Right lung (tissue), 10 donors: ENCODE measurements at places on chromosomes 3 and 15.

DNA sequence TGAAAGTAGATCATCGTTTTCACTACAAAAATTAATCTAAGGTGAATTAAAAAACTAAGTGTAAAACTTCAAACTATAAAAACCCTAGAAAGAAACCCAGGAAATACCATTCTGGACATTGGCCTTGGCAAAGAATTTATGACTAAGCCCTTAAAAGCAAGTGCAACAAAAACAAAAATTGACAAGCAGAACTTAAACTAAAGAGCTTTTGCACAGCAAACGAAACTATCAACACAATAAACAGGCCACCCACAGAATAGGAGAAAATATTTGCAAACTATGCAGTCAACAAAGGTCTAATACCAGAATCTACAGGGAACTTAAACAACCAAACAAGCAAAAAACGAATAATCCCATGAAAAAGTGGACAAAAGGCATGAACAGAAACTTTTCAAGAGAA lies 302.0 kb downstream of the CHST2 start:
- DNase-seq, result no peak

DNA sequence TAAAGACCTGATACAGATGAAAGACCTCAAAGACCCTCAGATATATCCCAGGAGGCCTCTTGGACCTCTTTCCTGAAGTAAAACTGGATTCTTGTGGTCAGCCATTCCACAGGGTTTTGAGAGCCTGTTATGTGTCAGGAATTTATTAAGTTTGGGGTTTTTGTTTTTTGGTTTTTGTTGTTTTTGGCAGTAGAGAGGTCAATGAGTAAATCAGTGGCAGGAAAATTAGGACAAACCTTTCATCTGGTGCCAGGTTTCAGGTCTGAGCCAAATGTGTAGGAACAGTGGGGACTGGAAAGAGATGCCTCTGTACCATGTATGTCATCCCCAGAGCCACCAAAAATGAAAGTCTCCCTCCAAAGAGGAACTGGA lies 520.4 kb upstream of the MDFIC2 start:
- no peak for DNase-seq

DNA sequence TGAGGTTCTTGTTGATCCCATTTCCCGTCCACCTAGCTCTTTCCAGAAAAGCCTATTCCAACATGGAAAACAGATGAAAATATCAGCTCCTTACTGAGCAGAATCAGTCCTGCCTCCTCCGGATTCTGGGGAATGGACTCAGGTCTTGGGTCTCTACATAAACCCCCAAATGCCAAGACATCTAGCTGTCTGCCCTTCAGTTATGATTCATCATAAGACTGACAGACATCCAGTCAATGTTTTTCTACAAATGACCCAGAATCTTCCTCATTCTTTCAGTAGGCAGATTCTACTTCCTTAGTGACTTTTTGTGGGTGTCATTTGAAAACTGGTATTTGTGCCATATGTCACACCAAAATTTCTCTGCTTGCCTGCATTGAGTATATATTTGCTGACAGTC lies 103.0 kb upstream of the TGFBR2 start:
- no peak for DNase-seq

GRCh38 chr3:44955917-44956316 lies 20.1 kb downstream of the ZDHHC3 start:
- no peak for DNase-seq

DNA sequence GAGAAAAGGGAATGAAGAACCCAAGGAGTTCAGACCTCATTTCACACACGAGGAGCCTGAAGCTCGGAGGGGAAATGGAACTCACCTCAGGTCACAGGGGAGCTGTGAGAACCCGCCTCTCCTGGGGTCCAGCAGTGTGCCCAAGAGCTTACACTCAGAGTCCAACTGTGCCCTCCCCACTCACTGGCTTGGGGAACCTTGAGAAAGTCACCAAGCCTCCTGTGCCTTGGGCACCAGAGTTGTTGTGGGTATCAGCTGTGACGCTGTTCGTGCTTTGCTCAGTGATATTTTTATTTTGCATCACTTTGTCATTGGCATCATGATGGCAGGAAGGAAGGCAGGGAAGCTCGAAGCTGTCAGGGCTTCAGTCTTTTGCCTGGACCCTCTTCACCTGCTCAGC lies 83.4 kb downstream of the TLE3 start:
- no peak for DNase-seq

GRCh38 chr15:90190606-90191343 lies 10.4 kb upstream of the SEMA4B start:
- DNase-seq, result no peak

DNA sequence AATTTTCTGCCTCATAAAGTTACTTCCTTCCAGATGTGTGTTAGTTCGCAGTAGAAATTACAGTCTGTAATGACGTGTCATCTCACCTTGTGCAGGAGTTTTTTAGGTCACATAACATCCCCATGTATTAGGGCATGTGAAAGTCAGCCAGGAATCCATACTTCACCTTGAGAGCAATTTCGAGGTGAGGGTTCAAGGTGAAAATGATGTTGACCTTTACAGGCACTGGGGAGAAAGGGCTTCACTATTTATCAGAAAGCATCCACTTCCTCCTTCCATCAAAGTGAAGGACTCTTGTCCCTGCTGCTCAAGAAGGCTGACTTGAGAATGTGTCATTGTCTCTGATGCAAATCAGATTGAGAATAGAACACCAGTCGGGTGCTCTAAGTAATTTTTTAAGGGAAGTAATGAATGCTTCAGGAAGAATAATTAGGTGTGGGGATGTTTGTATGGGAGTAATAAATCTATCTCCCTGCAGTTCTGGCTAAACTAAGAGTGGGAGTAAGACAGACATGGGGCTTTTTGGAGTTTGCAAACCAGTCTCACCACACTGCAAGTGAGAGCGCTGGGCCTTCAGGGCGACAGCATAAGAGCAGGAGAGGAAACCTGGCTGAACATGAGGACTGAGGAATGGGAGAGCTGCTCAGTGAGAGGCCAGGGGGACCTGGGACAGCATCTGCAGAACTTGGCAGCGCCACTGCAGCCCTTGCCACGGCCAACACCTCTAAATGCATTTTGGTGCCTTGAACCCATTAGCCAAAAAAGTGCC lies 85.9 kb upstream of the IL12A start:
- no peak for DNase-seq

GRCh38 chr3:69359339-69359893 lies 26.5 kb downstream of the FRMD4B start:
- no peak for DNase-seq

DNA sequence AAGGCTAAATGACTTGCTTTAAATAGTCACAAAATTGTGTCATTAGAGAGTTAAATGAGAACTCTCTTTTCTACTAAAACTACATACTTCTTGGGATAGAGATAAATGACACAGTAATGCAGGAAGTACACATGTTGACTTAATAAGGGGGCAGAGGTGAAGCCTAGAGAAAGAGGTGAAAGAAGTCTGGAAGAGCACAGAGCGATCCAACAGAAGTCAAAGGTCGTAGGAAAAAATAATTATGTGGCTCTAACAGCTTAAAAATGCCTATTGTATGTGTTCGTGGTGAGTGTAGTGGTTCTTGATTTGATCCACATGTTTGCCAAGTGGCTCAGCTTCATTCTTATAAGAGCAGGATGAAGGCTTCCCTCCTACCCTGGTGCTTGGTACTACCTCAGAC lies 61.7 kb downstream of the TMEM212 start:
- DNase-seq, result peak; percentile 16

DNA sequence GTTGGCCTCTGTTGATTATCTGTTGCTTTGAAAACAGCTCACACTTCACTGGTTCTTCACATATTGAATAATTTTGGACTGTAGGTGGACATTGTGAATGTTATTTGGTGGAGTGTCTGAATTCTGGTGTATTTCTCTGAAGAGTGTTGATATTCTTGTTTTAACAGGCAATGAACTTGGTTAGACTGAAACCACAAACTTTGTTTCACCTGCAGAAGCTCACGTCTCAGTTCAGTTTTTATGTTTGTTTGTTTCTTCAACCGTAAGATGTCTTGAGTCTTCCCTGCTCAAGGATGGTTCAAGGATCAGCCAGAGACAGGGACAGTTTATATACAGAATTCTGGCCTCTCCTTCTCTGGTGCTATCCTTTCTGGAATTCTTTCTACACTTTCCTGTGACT lies 43.6 kb downstream of the C3orf20 start:
- no peak for DNase-seq

DNA sequence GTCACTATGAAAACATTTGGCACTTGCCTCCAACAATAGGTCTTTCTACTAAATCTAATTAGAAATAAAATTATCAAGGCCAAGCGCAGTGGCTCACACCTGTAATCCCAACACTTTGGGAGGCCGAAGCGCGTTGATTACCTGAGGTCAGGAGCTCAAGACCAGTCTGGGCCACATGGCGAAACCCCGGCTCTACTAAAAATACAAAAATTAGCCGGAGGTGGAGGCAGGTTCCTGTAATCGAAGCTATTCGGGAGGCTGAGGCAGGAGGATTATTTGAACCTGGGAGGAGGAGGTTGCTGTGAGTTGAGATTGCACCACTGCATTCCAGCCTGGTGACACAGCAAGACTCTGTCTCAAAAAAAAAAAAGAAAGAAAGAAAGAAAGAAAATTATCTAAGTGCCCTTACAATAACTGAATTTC lies 1.6 kb upstream of the PLD1 start:
- no peak for DNase-seq

DNA sequence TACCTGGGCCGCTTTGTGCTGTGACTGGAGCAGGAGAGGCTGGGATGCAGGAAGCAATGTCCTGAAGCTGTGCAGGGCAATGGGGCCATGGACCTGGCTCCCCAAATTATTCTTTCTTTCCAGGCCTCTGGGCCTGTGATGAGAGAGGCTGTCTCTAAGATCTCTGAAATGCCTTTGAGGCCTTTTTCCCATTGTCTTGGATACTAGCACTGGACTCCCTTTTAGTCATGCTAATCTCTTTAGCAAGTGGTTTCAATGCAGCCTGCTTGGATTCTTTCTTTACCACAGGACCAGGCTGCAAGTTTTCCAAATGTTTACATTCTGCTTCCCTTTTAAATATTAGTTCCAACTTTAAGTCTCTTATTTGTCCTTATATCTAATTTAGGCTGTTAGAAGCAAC lies 64.8 kb upstream of the SGO1 start:
- no peak for DNase-seq

- no peak for DNase-seq
Measured at GRCh38 chr3:113685956-113686721, 10.3 kb downstream of the USF3 start.

GRCh38 chr3:137768361-137769321 lies 4.5 kb downstream of the SOX14 start:
- DNase-seq, result no peak

GRCh38 chr15:76337059-76337695 lies 604 bp downstream of the ISL2 start:
- DNase-seq, result peak; percentile 55

DNA sequence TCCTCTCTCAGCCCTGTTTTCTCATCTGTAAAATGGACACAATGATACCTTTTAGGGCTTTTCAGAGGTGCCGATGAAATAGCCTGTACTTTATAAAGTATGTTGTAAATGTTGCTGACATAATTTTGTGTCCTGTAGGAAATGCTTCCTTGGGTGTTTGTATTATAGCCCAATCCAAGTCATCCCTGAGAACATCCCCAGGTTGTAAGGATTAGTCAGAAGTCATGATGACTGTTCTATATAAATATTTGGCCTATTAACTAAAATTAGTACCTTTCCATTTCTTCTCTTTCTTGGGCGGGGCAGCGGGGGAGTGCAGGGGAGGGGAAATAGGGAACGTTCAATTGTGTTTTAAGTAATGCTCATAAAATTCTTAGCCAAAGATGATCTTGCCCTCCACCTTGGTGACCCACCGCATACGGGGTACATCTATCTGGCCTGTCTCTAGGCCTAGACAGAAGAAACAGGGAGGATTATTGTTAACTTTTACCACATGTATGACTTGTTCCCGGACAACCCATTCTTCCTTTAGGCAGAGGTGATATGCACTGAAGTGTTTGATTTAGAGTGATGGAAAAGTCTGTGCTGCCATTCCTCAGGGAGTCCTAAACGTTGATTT lies 120.7 kb downstream of the VGLL4 start:
- DNase-seq, result no peak

DNA sequence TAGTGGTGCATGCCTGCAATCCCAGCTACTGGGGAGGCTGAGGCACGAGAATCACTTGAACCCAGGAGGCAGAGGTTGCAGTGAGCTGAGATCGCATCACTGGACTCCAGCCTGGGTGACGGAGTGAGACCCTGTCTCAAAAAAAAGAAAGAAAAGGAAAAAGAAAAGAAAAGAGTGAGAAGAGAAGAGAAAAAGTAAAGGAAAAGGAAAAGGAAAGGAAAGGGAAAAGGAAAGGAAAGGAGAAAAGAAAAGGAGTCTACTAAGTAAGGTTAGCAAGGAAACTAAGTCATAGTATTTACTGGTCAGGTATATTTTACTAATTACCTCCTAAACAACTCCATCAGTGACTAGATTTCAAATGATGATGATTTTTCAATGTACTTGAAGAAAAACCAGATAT lies 198.3 kb downstream of the VPS13C start:
- no peak for DNase-seq

- DNase-seq, result no peak
Measured at GRCh38 chr15:91936182-91936775, 82.8 kb downstream of the SLCO3A1 start.

GRCh38 chr3:114444216-114444615 lies 150.4 kb downstream of the TIGIT start:
- no peak for DNase-seq

GRCh38 chr15:44541282-44541958 lies 4.5 kb downstream of the EIF3J start:
- no peak for DNase-seq

DNA sequence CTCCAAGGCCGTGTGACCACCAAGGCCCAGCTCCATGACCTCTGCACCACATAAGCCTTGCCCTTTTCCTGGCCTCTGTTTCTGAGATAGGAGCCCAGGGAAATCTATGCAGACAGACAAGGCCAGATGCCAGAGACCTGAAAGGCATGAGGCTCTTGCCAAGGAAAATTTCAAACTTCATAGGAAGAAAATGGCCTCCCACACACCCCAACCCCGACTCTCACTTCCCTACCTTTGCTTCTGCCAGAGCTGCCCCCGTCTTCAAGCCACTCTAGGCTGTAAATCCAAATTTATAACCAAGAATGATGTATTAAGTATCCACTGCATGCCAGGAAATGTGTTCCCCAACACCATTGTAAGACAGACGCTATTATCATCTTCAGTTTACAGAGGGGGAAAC lies 65.5 kb upstream of the HRH1 start:
- no peak for DNase-seq

- no peak for DNase-seq
Measured at GRCh38 chr3:139044366-139045210, at the start of gene PRR23C. TSS of gene PRR23C (minus strand) at chr3:139044892. CDS start at chr3:139044620, 272 bp downstream.

- no peak for DNase-seq
Measured at GRCh38 chr3:169619793-169620192, 43.7 kb downstream of the MECOM start.
